ENCODE measurements at places on chromosomes 7 and 10.

DNA sequence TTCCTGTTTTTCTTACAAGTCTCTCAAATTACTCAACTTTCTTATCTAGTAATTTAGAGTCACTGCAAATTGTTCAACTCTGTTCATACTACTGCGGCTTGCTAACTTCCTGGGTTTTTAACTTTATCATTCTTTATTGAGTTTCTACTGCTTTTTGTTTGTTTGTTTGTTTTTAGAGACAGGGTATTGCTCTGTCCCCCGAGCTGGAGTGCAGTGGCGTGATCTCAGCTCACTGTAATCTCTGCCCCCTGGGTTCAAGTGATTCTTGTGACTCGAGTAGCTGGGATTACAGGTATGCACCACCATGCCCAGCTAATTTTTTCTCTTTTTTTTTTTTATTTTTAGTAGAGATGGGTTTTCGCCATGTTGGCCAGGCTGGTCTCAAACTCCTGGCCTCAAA, 182.9 kb downstream of the TSPAN12 start:
- no peak for DNase-seq

DNA sequence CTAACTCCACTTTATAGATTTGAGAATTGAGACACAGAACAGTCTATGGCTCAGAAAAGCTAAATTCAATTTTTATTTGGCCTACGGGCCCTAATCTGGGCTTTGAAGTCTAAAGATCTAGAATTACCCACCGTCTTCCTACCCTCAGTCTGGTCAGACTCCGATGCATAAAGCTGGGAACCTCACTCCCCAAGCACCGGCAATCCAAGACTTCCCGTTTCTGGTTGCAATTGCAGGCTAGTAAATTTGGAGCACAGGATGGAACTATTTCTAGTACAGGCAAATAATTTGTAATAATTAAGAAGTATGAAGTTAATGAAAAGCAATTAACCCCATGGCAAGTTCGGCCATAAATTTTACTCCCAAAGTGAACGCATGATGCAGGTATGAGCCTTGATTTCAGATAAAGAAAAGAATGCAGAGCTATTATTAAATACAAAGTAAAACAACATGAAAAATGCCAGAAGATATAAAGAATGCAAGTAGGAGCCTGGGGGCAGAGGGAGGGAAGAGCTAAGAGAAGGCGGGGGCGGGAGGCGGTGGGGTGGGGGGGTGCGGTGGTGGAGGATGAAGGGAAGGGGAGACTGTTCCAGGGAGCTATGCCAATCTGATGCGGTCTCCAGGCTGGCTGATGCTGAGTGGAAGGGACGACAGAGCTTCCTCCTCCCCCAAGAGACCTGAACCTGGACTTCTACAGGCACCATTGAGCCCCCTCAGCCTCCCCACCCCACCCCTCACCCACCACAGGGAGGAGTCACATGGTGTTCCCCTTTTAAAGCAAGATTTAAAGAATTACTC, 45.1 kb downstream of the BPGM start:
- DNase-seq: no peak

DNA sequence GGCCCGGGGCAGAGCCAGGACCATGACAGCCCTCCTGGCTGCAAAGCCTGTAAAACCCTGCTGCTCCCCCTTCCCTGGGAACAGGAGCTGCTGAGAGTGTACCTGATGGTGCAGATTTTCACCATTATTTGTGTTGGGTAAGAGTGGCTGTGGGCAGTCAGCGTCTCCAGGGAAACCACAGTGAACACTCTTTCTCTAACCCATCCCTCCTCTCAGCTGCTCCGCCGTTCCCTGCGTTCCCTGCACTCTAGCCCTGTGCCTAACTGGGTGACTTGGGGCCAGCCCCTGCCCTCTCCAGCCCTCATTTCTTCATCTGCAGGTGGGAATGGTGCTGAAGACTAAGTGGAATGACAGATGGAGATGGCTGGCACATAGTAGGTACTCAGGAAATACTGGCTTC, 75.9 kb upstream of the PCBD1 start:
- no peak for DNase-seq

DNA sequence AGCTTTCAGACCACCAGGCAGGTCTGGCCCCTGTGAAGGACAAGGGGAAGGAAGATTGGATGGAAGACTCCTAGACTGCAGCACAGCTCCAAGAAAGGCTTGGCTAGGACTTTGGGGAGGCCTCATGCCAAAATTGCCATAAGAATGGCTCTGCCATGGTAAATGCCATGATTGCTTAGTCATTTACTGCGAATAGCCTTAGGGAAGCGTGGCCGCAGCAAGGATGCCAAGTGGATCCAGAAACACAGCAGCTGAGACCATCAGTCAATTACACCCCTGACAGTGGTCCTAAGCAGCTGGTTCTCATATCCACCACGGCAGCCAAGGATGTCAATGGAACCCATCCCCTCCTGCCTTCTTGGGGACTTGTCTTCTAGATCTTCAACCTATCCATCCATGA, 88.2 kb upstream of the AUTS2 start:
- DNase-seq: no peak

DNA sequence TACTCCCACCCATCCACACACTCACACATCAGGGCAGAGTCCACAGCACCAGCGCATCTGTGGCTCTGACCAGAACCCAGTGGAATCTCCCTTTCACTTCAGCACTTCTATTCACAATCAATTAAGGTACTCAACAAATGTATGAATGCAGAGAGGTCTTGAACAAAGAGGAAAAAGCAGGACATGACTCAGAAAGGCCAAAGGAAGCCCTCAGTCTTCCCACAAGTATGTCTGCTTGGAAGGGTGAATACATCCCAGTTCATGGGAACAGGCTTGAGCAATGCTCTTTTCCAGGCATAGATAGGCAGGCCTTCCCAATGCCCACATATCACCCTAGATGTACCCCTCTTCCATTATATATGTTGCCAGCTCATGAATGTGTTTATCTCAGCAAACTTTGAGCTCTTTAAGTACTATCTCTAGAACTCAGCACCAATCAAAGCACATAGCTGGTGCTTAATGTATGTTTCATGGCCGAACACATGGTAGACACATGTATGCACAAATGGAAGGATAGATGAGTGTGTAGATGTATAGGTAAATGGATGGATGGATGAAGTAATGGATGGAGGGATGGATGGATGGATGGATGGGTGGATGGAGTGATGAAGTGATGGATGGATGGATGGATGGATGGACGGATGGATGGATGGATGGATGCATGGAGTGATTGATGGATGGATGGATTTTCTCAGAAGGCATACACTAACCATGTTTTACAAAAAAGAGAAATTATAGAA, 507.6 kb downstream of the GRID1 start:
- DNase-seq: no peak

DNA sequence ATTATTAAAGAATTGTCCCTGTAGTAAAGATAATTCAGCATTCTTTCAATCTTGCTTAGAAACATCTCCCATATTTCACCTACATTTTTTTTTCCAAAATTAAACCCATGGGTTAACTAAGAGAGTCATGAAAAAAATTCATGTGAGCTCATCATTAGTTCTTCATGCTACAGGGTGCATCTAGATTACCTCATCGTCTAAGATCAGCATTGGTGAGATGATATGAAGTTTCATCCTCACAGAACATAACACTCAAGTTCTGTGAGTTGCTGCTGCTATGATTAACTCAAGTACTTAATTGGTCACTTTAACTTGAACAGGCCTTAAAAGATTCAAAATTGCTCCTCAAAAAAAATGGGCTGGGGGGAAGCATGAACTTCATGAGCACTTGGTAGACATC, 50.0 kb downstream of the RAB11FIP2 start:
- DNase-seq: no peak

- DNase-seq: no peak
Measured at GRCh38 chr7:41878309-41879295, 175.7 kb upstream of the INHBA start.

DNA sequence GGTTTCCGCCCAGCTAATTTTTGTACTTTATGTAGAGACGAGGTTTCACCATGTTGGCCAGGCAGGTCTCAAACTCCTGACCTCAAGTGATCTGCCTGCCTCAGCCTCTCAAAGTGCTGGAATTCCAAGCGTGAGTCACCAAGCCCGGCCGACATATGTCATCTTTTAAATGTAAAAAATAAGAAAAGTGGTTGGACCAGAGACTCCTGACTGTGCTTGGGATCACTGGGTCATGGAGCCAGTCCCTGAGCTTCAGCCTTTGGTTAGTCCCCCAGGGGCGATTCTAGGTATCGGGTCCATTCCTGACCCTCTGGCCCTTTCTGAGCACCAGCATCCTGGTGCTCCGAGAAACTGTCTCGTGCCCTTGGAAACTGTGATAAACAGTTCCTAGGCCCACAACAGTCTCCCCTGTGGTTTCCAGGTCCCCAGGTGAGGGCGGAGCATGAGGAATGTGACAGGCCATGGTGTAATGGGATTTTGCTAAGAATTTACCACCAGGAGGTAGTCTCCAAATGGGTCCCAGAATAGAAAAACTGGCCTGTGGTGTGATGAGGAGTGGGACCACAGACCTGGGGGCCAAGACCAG, 32.8 kb downstream of the UBTD1 start:
- no peak for DNase-seq

- DNase-seq: no peak
Measured at GRCh38 chr10:88852327-88852726, 683 bp upstream of the ANKRD22 start.

DNA sequence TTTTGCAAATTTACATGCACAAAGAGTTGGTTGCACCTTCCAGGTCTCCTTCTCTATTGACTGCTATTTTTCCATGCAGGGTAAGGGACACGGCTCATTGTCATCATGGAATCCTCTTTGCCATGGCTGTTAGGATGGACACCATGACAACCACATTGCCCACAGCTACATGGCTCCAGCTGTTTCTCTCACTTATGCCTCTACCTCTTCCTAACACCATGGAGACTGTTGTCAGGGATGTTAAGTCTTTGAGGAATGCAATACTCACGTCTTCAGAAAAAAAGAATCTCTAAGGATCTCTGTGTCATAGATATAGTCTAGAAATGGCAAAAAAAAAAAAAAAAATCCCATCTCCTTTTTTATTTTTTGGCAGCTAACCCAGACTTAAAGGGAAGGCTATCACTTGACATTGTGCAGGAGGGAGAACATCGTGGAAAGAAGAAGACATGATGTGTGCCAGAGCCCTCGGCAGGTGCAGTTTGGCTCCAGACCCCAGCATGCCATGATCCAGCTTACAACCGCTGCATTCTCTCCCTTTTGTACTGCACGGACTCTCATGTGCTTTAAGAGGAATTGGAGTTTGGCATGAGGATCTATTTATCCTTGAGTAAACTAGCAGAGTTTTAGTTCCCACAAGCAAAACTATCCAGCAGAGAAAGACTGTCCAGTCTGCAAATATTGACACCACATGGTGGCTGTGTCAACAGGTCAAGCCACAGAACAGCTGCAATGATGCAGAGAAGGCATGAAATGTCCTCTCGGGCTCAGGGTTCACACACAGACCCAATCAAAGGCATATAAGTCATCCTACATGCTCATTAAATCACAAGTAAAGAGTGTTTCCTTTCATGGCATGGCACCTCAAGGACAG, 70.8 kb downstream of the FRMD4A start:
- no peak for DNase-seq

GRCh38 chr10:27345455-27345920, 104.9 kb upstream of the ACBD5 start:
- DNase-seq: no peak

GRCh38 chr7:191105-191980, 1.0 kb upstream of the FAM20C start:
- no peak for DNase-seq

DNA sequence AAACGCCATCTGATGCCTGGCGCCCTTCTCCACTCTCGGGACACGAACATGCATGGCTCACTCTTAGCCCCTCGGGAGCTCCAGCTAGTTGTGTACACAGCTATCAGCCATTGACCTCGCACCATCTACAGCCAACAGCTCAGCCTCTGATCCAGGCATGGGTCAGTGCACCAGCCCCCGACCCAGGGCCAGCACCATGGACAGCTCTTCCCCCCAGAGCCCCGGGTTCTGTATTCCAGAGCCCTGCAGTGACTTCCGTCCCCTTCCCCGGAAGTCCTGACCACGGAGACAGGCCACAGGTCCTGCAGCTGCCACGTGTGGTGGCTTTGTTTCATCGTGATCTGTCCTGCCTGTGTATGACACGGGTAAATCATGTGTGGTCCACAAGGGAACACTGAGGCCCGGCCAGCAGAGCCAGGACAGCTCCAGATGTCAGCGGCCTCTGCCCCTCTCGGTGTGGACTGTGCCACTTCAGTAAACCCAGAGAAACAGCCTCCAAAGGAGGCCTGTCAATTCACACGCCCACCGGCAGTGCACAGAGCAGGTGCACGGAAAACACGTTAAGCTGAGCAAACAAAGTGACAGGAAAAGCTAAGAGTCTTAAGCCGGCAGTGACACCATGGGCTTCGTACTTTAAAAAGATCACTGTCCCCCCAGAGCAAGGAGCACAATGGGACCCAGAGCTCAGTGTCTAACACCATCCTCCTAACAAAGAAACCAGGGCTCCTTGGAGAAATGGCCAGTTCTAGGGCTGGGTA, 13.0 kb downstream of the STK32C start:
- DNase-seq: no peak

DNA sequence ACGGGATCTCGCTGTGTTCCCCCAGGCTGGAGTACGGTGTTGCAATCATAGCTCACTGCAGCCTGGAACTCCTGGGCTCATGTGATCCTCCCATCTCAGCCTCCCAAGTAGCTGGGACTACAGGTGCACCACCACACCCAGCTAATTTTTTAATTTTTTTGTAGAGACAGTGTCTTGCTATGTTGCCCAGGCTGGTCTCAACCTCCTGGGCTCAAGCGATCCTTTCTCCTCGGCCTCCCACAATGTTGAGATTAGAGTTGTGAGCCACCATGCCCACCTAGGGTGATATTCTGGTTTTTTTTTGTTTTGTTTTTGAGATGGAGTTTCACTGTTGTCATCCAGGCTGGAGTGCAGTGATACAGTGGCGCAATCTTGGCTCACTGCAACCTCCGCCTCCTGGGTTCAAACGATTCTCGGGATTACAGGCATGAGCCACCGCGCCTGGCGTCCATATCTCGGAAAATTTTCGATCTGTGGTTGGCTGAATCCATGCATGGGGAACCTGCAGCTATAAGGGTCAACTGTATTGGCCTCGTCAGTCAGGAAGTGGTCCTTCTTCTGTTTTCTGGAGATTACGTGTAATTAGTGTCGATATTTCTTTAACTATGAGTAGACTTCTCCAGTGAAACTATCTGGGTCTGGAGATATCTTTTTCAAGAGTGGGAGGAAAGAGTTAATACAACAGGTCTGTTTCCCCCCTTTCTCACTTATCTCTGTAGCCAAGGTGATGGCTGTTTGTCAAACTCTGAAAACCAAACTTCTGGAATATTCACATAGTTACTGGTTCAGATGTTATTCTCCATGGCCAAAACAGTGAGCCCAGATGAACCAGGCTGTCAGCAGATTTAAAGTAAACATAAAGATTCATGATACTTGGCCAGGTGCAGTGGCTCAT, 21.0 kb upstream of the FIS1 start:
- no peak for DNase-seq

- no peak for DNase-seq
Measured at GRCh38 chr7:51217804-51218203, 98.8 kb downstream of the COBL start.
